ENCODE measurements at places on chromosomes 6 and 20.

- no peak for DNase-seq
These were observed 10.3 kb upstream of the MYB start for GRCh38 chr6:135170849-135171248.

GRCh38 chr6:97052152-97052787 lies 127.7 kb downstream of the KLHL32 start:
- DNase-seq, result no peak

DNA sequence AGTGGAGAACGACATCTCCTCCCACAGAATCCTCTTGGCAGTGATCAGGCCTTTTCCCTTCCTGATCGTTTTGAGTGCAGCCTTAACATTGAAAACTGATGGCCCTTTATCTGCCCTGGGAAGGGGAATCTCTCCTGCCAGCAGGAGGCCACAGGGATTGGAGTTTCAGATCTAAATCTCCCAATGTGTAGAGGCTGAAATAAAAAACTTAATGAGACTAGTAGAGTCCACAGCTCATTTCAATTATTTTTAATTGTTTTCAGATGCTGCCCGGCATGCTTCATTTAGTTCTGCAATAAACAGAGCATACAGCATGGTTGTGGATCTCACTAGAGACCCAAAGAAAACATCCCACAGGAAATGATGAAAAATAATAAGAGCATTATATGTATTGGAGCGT lies 662.2 kb upstream of the HS3ST5 start:
- DNase-seq, result no peak

- no peak for DNase-seq
These were observed 24.6 kb upstream of the FOXC1 start for GRCh38 chr6:1584996-1585668.

- DNase-seq, result no peak
These were observed 7.2 kb upstream of the PCIF1 start for GRCh38 chr20:45927071-45927878.

- DNase-seq, result no peak
These were observed 78.3 kb upstream of the CLDN20 start for GRCh38 chr6:155185544-155185943.

DNA sequence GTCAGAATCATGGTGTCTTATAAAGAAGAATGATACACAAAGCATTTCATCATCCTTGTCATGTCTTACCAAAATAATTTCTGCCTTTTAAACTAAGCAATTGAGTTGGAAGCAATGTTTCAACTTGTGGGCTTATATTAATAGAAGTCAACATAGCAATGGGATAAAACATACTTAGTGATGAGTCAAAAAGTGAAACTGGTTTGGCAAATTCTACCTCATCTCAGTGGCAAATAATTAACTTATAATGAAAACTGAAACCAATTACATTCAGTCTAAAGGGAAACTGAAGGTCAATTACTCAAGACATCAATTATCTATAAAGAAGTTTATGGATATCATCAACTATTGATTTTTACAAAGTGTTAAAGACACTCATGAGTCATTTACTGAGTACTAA lies 463.8 kb downstream of the BMP2 start:
- DNase-seq, result no peak

DNA sequence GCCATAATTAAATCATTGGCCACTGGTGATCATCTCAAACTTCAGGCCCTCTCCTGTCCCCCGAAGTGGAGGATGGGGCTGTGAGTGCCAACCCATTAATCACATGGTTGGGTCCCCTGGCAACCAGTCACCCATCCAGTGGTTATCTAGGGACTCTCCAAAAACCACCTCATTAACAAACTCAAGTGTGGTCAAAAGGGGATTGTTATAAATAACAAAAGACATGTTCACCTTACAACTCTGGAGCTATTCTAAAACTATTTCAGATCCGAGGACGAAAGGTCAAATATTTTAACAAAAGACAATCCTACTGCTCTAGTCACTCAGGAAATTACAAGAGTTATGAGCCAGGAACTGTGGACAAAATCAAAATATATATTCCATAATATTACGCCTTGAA lies 95.5 kb upstream of the PRND start:
- no peak for DNase-seq

Data from posterior cingulate gyrus (tissue), 11 donors.